ENCODE measurements at places on chromosomes 1 and 21.

DNA sequence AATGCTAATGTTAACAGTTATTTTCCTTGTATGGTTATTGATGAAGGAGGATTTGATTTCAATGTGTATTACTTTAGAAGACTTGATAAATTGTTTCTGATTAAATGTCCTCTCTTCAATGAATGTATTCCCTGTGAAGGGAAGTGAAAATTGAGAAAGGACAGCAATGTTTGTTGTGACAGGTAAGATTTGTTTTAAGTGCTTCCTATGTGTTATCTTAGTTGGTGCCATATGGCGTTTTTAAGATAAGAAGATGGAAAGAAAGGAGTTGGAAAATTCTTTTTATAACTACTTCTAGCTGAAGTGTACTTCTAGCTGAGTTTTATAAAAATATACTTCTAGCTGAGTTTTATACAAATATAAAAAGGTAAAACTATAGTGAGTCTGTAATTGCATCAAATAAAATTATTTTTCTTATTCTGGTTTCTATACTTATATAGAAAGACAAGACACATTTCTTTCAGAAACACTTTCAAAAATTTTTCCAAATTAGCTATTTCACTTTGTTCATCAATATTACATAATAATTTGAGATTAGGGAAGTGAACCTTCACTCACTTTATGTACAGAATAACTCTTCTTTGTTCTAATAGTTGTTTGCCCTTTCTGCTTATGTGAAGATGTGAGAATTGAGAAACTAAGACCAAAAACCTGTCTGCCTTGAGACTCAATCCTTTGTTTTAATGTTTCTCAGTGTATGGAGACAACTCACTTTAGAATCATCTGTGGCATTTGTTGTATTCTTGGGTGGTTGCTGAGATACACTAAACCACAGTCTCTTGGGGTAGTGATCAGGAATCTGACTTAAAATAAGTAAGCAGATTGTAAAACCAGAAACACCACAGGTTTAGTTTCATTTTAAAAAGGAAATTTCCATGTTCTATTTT, 382.9 kb upstream of the B3GALT2 start:
- DNase-seq = no peak

DNA sequence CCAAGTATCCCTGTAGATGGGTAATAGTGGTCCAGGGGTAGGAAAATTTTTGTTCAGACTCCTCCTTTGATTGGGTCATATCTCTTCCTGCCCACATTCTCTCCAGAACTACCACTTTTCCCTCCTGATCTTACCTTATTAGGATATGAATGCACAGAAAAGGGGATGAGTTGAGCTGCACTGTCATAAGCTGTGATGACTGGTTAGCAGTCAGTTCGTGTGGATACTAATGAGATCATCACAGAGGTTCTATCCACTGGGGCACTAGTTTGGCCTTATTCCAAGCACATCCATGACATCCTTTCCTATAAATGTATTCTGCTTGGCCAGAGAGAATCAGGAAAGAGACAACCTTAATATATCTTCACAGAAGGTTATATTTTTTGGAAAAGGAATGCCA, 22.1 kb upstream of the TBX15 start:
- DNase-seq = no peak

GRCh38 chr1:19504796-19505692, 19.7 kb upstream of the CAPZB start:
- DNase-seq = no peak

GRCh38 chr1:64877151-64877550, 89.2 kb downstream of the JAK1 start:
- DNase-seq = no peak

- DNase-seq = peak; percentile 56
Measured at GRCh38 chr1:66788231-66788939, 12.7 kb downstream of the INSL5 start.

- no peak for DNase-seq
Measured at GRCh38 chr1:203153051-203153988, 22.3 kb downstream of the MYBPH start.

GRCh38 chr1:198531891-198532290, 8.6 kb downstream of the ATP6V1G3 start:
- no peak for DNase-seq

- no peak for DNase-seq
Measured at GRCh38 chr1:30877205-30877912, 31.2 kb downstream of the SDC3 start.

GRCh38 chr1:156644640-156645039, 2.7 kb downstream of the BCAN start:
- DNase-seq = no peak

DNA sequence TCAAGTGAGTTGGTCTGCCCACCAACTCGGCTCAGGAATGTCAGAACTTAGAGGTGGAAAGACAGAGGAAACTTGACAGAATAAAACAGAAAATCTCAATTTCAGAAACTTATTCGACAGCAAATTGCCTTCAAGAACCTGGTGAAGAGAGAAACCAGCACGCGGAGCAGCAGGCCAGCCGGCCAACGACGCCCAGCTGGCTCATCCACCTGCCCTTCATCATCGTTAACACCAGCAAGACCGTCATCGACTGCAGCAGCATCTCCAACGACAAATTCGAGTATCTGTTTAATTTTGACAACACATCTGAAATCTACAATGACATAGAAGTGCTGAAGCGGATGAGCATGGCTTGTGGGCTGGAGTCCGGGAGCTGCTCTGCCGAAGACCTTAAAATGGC, 350.8 kb upstream of the CAMK1G start:
- DNase-seq = no peak

- no peak for DNase-seq
Measured at GRCh38 chr21:37939251-37939650, 23.0 kb upstream of the KCNJ6 start.

DNA sequence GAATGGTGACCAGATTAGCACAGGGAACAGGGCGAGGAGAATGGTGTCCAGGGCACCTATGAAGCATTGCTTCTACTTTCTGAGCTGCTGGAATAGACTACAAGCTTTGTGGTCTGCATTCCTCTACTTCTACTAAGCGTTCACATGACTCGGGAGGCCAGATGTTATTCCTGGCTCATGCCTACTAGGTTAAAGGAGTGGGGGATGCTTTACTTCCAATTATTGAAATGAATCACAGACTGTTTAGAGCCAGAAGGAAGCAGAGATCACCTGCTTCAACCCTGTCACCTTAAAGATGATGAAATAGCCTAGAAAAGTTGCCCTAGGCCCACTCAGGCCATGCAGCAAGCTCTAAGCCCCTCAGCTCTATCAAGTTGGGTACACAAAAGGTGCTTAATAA, 633.5 kb downstream of the KIF26B start:
- DNase-seq = no peak

- no peak for DNase-seq
Measured at GRCh38 chr1:5525597-5526384, 466.4 kb downstream of the NPHP4 start.

GRCh38 chr1:89590341-89591080, 42.4 kb upstream of the LRRC8C start:
- DNase-seq = no peak

DNA sequence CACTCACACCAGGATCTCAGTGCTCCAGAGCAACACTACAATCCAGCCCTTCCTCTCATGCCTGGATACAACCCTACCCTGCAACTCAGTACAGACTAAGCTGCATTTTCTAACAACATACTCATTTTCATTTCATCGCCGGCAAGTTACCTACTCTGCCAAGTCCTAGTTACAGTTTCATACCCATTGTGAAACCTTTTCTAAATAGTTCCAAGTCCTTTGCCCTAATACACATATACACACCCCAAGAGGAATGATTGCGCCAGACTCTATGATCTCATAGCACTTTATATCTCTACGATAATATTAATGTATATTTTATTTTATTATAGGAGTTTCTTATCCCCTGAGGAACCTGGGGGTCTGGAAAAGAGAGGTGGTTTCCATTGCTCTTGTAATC, 122.4 kb downstream of the LMX1A start:
- no peak for DNase-seq

DNA sequence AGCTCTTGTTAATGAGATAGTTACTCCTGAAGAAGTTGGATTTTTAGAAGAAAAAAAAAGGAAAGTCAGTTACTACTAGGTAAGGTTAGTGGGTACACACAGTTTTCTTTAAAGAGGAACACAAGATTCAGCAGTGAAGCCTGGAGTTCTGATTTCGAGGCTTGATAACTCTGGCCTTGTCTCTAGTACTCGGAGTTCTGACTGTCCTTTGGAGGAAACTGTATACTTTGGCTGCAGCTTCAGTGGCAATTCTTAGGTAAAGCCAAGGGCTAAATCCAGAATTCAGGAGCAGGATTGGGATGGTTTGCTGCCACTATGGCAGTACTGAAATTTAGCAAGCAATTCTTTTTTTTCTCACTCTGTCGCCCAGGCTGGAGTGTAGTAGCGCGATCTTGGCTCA, 9.2 kb downstream of the ACADM start:
- no peak for DNase-seq

GRCh38 chr1:242147096-242147976, 148.4 kb upstream of the MAP1LC3C start:
- DNase-seq = no peak

- no peak for DNase-seq
Measured at GRCh38 chr1:192756847-192757246, 52.0 kb upstream of the RGS2 start.

GRCh38 chr1:66681686-66682085, 70.6 kb upstream of the DYNLT5 start:
- no peak for DNase-seq

GRCh38 chr21:46273341-46273740, 12.1 kb downstream of the MCM3AP start:
- no peak for DNase-seq

- DNase-seq = no peak
Measured at GRCh38 chr1:158496374-158496773, 24.4 kb downstream of the OR10R2 start.

- DNase-seq = no peak
Measured at GRCh38 chr1:150530491-150531159, 15.1 kb downstream of the FALEC start.

GRCh38 chr1:192939440-192939839, 119.7 kb downstream of the UCHL5 start:
- no peak for DNase-seq

DNA sequence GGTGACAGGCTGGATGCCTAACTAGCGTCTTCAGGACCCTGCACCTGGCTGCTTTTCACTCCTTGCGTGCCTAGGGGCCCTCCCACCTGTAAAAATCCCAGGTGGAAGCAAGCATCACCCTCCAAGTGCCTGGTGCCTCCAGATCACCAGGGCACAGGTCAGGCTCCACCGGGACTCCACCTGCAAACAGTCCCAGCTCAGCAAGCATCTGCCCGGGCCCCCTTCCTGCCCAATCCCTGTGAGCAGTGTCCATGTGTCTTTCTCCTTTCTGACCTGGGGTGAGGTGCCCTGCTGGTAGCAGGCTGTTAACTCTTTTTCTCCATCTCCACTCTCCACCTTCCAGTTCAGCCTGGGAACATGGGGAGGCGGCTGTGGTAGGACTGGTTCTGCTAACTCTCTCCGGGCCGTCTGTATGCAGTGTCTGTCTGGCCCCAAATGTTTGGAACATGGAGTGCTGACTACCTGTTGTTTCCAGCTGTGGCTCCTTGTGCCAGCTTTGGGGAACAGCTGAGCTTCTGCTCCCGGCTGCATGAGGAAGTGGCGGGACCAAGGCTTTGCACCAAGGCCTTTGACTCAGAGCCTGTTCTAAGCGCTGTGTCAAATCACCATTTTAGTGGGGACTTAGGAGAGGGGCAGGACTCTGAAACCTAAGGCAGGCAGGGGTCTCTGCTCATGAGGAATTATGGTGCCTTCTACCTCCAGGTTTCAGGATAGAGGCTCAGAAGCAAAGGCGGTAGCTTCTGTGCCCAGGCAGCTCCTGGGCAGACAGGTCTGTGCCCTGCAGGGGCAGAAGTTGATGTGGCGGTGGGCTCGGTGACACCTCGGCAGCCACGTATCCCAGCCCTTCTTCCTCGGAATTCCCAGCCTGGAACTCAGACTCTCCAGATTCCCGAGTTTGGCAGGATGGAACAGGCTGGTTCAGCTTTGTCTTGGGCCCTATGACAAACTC, 5.5 kb downstream of the GPR137B start:
- DNase-seq = no peak

DNA sequence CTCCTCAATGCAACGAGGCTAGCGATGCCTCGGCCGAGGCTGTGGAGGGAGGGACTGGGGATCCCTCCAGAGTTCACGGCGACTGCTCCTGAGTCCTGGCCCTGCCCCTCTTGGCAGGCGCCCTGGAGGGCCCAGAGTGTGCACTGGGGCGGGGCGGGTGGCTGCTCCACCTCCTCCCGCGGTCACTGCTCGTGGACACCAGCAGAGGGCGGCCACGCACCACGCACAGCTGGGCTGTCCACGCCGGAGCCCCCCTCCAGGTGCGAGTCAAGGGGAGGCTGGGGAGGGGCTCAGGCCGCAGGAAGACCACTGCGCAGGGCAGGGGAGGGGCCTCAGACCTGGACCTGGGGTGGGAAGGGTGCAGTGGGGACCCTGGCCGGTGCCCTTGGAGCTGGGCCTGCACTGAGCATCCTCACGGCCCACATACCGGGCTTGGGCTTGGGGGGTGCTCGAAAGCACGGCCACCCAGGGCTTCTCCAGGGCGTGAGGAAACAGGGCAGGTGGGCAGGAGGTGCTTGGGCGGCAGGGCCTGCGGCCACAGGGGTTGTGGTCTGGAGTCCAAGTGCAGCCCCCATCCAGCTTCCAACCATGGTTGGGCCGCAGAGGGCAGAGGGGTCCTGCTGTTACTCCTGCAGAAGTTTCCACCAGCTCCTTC, 20.6 kb upstream of the TTC34 start:
- peak; percentile 13 for DNase-seq

GRCh38 chr1:18230840-18231239, 123.2 kb downstream of the IGSF21 start:
- DNase-seq = no peak

DNA sequence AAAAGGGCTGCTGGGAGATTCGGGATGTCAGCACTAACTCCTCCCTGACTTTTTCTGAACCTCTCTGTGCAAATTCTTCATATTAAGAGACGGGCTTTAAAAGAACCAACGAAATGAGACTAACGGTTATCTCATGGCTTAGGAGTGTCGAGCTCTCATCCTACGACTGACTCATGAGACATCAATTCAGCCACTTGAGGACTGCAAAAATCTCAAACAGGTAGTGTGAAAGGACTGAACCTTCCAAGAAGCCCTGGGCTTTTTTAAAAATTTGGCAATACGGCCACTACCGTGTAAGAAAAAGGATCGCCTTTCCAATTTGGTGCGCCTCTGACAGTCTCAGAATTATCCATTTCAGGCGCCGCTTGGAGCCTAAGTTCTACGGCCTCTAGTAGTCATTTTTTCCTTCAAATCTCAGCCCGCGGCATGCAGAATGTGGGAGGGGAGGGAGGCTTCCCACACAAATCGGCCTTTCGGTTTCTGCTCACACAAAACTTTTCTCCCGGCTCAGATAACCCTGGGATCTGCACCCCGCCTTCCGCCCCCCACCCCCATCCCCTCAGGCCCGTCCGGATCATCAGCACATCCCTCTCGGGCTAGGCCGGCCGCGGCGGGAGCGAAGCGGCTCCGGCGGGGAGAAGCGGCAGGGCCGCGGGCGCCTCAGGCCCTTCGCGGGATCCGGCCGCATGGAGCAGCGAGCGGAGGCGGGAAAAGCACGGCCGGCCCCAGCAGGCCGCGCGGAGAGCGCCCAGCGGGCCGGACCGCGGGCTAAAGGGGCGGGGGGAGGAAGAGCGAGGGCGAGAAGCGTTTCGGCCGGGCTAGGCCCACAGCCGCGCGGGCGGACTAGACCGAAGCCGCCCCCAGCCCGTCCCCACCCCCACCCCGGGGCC, 618 bp downstream of the HNRNPR start:
- peak; percentile 41 for DNase-seq

All from stimulated activated CD4-positive, alpha-beta T cell treated with anti-CD3 and anti-CD28 coated beads, TNF-alpha, amount 100 ng/mL, for 4 hours (primary cell).